ENCODE measurements at places on chromosomes 6 and 20.

GRCh38 chr6:69795469-69796072, 1.2 kb downstream of the LMBRD1 start:
- no peak for DNase-seq

DNA sequence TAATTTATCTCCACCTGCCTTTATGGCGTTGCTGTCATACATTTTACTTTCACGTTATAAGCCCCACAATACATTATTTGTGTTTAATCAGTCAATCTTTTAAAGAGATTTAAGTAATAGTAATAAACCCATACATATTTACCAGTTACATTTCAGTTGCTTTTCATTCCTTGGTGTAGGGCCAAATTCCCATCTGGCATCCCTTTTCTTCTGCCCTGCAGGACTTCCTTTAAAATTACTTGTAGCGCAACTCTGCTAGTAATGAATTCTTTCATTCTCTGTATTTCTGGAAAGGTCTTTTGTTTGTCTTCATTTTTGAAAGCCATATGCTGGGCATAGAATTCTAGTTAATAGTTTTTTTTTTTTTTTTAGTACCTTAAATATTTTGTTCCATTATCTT, 24.9 kb downstream of the ZNF334 start:
- no peak for DNase-seq

GRCh38 chr6:115934145-115934544, 126.5 kb downstream of the FRK start:
- no peak for DNase-seq

GRCh38 chr6:139030228-139030963, 1.9 kb downstream of the ABRACL start:
- no peak for DNase-seq

DNA sequence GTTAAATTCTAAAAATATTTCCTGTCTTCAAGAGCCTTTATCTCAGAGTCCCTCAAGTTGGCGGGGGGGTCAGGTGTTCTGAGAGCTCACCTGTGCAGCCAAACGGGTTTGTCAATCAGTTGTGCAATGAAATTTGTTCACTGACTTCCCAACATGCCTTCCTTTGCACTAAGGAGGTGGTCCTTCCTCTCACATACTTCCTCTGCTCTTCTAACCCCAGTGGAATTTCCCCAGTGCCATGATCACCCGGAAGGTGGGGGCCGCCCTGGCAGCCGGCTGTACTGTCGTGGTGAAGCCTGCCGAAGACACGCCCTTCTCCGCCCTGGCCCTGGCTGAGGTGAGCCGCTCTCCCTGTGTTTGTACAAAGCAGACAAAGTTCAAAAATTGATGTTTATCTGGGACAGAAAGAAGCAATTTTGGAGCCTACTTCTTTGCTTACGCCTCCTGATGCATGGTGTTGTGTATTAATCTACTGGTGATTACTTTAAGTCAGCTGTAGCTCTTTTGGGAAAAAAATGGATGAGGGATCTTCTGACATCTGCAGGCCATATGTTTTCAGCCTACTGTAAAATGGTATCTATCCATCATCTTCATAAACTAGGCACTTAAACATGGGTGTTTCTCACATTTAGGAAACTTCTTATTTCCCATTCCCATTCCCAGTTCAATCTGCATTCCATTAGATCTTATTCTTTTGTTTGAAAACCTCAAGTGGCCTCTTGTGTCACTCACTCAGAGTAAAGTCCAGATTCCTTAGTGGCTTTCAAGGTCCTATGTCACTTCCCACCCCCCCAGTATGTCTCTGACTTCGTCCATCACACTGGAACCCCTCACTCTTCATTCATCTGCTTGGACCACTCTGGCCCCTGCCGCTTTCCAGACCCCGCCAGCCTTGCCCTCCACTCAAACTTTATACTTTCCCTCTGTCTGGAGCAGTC, 10.1 kb downstream of the ALDH5A1 start:
- no peak for DNase-seq

GRCh38 chr6:121310495-121310894, 23.8 kb downstream of the TBC1D32 start:
- DNase-seq, result no peak

DNA sequence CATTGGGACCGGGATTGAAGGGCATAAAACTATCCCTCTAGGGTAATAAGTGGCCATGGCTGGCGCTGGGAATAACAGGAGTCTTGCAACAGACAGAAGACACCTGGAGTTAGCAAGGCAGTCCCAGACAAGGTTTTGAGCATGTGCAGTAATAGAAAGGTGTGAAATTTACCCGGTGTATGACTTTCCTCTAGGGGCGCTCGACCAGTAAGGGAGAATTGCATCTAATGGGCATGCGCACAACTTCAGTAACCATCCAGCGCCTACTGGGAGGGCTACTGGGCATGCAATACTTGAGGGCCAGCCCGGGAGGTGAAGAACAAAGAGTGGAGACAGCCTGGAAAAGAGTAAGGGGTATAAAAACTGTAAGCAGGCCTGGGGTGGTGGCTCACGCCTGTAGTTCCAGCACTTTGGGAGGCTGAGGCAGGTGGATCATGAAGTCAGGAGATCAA, 32.7 kb downstream of the SERPINB6 start:
- DNase-seq, result no peak

DNA sequence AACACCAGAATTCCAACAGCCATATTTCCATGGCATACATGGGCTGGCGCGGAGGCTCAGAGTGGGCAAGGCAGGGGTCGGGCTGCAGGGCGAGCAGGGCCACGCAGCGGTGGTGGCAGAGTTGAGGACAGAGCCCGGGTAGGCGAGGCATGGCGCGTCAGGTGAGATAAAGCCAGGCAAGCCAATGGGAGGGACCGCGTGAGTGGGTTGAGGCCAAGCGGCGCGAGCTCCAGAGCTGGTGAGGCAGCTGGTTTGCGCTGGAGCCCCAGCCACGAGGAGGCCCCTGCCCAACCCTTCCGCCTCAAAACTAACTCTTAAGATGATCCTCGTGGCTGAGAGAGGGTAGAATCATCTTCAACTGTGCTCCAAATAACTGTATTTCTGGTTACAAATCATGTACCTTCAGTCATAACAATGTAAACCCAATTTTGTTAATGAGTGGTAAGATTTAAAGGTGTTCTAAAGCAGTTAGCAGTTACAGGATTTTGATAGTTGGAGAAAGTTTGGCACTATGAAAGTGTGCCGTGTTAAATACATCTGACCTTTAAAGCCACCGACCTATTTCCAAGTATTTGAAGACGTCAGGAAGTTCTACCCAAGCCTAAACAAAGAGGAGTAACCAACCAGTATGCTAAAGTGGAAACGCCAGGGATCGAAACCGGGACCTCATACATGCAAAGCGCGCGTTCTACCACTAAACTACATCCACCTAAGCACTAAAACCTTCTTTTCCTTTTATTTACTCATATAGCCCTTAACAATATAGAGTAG, 107.9 kb downstream of the GPX5 start:
- DNase-seq, result no peak

DNA sequence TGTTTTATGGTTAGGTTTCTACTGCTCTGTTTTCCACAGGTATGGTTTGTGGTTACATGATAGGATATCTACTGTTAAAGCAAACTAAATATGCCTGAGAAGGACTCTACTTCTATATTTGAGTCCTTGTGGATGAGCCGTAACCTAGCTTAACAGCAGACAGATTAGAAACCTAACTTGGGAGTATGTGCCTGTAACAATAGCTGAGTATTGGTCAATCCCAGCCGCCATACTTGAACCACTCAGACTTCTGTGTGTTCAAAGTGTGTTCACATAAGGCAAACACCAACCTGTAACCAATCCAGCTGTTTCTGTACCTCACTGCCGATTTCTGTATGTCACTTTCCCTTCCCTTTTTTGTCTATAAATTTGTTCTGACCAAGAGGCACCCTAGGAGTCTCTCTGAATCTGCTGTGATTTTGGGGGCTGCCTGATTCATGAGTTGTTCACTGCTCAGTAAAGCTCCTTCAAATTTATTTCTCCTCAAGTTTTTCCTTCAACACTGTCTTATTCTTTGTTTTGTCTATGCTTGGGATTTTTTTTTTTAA, 37.1 kb downstream of the PHF3 start:
- DNase-seq, result no peak

DNA sequence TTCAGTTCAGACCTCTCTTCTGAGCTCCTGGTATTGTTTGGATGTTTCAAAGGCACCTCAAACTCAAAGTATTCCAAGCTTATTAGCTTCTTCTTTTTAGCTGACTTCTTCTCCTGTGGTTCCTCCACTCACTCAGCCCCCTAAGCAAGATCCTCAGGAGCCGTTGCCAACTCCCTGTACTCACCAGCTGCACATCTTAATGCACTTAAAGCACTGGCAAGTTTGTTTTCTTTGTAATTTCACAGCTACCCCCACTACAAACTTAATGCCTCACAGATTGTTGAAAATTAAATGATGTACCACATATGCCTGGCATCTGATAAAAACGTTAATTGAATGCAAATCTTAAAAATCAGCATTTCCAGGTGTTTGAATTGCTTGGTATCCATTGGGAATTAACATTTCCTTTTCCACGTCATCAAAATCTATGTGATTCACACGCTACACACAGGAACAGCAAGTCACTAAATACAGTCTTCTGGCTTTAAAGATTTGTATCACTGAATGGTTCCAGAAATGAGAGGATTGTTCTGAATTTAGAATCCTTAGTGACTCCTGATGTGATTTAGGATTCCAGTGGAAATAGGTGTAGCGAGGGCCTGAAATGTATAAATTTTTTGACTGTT, 24.5 kb downstream of the CALHM6 start:
- no peak for DNase-seq

- DNase-seq, result no peak
Observed at GRCh38 chr6:29531668-29532067, 27.9 kb downstream of the UBD start.

DNA sequence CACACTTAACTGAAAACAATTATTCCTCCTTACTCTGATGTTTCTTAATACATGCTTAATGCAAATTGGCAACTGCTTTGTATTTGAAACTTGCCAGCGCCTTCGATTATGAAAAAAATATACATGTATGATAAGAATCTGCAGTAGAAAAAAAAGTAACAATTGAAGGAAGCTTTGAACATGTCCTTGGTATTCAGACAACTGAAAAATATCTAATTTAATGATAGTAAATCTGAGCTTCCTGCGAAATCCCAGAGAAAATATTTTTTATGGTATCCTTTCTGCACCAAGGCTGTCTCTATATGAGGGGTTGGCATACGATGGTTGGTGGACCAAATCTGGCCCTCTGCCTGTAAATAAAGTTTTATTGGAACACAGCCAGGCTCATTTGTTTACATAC, 186.2 kb downstream of the HDGFL1 start:
- no peak for DNase-seq

DNA sequence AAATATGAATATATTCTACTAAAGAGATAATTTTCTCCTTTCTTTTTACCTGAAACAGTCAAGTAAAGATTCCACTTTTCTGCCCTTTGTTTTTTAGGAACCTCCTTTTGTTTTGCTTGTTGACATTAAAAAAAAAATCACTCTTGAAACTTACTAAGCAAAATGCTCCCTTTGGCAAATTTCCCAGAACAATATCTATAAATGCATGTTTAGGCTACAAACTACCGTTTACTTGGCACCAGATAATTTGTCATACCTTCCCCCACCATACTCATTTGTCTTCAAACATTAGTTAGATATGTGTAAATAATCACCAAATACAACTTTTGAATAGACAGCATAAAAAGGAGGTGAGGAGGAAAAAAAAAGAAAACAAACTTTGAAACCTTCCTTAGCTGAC, 604.7 kb downstream of the RFPL4B start:
- DNase-seq, result no peak
